Activated CD4-positive, alpha-beta T cell treated with anti-CD3 and anti-CD28 coated beads, Interleukin-2, Interleukin-6, amounts not matched to agents 100 ng/mL and 50 ng/mL, durations not matched to agents 16 hours and 8 hours (primary cell): ENCODE measurements at places on chromosomes 2 and 18.

- DNase-seq = no peak
Observed at GRCh38 chr18:31516437-31516836, 18.5 kb downstream of the DSG2 start.

DNA sequence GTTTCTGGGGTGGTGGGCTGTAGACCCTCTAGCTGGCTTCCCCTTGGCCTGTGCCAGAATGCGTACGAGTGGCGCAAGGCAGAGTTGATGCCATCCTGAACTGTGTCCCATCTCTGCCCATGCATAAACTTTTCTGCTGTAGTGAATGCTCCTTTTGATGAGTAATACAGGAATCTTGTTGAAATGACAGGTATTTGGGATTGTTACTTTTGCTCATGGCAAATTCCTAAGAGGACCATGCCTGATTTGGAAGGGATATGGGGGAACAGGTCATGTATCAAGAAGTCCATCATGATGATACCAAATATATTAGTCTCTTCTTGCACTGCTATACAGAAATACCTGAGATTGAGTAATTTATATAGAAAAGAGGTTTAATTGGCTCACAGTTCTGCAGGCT lies 648.0 kb downstream of the SLC4A3 start:
- DNase-seq = no peak

- no peak for DNase-seq
Observed at GRCh38 chr2:25341011-25341727, 556 bp downstream of the DNMT3A start.

DNA sequence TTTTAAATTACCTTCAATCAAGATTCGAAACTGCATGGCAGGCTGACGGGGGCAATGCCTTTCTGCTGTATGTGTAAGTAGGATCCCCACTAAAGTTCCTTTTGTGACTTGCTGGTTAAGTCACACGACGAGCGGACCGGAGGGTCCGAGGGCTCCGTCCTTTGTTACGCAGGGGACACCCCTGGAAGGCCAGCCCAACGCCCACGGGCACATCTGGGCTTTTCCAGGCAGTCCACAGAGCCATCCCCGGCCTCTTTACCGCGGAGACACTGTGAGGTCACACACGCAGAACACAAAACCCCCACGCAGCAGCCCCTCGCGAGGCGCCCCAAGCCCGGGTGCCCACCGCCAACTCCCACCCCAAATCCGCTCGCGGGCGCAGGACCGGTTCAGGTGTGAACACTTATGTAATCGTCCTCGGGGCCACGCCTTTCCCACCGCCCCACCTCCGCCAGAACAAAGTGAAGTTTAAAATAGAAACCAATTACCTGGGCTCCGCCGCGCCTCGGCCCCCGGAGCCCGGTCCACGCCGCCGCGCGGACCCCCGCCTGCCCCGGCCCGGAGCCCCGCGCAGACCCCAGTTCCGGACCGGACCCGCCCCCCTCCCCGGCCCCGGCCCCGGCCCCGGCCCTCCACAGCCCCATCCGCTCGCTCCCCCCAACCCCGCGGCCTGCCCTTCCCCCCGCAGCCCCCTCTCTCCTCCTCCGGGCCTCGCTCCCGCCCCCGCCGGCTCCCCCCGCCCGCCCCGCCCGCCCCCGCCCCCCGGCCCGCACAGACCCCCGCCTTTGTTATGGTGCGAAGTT lies 4.2 kb downstream of the ZNF516 start:
- DNase-seq = no peak

DNA sequence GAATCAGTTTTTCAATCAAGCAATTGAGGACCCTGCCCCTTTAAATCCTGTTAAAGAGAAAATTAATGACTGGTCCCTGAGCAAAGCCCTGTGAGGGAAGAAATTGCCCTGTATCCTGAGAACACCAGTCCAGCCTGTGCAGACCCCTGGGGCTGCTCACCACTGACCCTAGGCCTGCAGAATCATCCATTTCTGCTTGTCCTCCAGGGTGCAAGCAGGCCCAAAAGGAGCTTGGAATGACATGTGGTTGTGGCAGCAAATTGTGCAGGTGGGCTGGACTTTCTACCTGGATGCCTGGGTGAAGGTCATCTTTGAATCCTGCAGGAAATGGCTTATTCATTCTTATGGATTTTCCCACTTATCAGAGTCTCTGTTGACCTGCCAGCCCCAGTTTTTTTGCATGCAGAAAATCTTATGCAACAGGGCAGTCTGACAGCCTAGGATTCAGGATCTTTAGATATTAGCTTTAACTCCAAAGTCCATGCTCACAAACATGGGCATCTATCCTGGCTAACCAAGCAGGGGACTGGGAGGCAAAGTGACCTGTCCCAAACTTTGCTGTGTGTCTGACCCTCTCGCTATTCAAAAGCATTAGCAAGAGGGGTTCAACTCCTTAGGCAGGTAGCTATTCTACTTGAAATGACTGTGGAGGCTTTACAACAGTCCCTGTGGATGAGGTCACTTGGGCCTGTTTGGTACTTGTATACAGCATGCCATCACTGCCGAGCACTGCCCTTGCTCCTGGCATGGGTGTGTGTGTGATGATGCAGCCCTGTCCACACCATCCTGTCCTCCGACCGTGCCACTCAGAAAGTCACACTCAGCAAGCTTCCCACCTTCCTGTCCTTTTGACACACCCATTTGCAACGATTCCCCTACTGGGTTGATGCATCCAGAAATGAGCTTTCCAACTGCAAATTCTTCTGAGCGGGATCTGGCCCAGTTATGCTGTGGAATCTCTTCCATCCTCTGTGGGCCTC lies 85.3 kb downstream of the CAPN13 start:
- no peak for DNase-seq

GRCh38 chr2:177334940-177335543 lies 57.5 kb upstream of the AGPS start:
- peak; percentile 65 for DNase-seq

GRCh38 chr2:191385416-191386160 lies 140.4 kb downstream of the MYO1B start:
- DNase-seq = peak; percentile 7

- DNase-seq = no peak
Observed at GRCh38 chr2:181467966-181468707, 11.0 kb downstream of the ITGA4 start.
